Activated CD8-positive, alpha-beta memory T cell treated with anti-CD3 and anti-CD28 coated beads, Interleukin-2, amount 50 U/mL, for 48 hours (primary cell): ENCODE measurements at places on chromosomes 4 and X.

DNA sequence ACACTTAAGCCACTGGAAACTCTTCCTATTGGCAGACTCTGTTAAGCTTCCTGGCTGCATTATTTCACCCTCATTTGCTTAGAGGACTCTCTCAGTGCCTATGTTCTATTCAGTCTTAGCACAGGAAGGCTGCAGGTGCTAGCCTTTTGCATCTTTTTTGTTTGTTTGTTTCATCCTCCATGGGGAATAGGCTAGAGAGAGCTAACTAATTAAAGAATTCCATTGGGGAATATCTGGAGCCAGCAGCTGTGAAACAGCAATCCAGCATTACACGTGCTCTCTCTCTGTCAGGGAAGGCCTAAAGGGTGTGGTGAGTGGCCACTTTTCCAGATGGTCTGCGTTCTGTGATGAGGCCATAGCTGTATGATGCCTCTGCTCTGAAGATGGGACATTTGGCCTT, 633.6 kb downstream of the SPRY1 start:
- DNase-seq, result no peak

DNA sequence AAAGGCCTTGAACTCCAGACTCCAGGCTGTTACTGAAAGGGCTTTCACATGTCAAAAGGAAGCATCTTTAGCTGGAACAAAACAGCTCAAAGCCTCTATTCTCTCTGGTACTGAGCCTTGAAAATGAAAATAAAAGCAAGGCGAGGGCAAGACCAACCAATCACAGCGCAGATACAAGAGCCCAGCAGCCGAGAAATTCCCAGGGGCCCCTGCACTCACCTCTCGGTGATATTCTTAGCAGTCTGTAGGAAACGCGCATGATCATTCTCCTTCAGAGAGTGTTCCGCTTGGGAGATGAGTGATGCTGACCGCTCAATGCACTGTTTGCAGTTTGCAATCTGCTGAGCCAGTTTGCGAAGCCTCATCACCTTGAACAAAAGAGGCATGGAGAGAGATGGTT, 138.1 kb downstream of the MID1 start:
- no peak for DNase-seq

- DNase-seq, result no peak
Measured at GRCh38 chr4:137804906-137805495, 272.7 kb upstream of the PCDH18 start.

DNA sequence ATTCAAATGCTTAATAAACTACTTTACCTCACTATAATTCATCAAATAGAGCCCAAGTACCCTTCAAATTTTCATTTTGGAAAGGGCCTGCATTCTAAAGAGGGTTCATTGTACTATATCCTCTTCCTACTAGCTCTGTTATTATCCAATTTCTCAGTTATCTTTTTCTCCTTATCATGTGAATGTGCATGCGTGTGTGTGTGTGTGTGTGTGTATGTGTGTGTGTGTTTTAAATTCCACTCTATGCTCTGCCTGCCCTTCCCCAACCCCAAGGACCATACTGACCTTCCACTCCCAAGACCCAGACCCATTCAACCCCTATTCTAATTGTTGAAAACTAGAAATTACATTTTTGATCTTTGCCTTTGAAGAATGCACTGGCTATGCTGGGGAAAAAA, 33.3 kb downstream of the CASK start:
- no peak for DNase-seq

GRCh38 chr4:83010111-83010521, 507 bp downstream of the LIN54 start:
- no peak for DNase-seq

DNA sequence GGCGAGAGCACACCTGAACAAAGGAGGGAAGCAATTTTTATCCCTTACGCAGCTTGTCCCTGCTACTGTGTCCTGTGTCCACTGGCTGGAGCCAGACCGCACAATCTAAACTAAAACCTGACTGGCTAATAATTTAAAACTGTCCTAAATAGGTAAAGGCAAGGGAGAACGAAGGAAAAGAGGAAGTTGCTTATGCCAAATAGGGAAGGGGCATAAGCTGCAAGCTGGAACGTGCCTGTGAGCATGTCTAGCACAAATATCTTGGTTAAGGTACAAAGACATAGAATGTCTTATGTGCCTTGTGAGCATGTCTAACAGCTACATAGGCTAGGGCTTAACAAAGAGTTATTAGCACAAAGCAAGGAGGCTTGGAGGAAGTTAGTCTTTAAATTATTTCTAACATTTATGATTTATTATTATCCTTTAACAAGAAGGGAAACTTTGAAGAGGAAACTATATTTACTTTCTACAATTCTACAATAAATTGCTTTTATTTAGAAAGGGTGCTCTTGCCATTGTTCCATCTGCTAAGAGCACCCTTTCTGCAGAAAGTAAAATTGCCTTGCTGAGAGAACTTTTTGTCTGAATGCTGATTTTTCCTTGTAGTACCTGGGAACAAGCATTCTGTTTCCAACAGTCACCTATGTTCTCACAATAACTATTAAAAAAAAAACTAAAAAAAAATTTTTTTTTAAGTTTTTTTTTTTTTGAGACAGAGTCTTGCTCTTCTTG, 80.6 kb upstream of the CBR4 start:
- DNase-seq, result no peak

DNA sequence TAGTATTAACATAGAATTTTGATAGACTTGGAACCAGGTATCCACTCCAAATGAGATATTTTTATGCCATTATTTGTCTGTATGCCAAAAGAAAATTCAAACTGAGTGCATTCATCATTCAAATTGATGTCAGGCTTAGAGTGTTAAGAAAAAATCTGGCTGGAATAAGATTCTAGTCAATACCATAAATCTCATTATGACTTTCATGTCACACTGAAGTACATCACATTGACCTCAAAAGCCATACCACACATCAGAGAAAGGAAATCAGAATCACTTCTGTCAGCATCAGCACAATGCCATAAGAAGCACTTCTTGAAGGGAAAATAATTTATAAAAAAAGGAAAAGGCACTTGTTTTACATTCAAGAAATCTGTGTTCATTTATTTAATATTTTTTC, 119.0 kb upstream of the BMP3 start:
- no peak for DNase-seq

- no peak for DNase-seq
Measured at GRCh38 chrX:133935076-133935475, 50.3 kb downstream of the GPC3 start.

DNA sequence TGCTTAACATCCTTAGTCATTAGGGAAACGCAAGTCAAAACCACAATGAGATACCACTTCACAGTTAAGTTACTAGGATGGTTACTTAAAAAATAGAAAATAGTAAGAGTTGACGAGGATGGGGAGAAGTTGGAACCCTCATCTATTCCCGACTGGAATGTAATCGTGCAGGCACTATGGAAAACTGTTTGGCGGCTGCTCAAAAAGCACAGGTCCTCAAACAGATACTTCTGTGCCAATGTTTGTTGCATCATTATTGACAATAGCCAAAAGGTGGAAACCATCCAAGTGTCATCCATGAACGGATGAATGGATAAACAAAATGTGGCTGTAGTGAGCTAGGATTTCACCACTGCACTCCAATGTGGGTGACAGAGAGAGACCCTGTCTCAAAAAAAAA, 11.7 kb downstream of the CTAG1B start:
- DNase-seq, result no peak

DNA sequence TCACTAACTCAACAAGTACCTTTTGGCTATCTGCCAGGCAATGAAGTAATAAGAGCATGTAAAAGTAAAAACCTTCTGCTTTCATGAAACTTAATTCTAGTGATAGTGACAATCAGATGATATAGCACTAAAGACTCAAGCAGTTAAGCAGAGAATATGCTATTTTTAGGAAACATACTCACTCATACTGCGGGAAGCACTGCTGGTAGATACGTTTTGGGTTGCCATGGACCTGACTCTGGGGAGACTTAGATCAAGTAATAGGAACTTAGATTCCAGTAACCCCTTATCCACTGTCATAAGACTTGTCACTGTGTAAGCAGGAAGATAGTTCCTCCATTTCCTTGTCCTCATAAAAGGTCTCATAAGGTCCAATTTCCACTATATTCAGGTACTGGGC, 386.3 kb downstream of the DMD start:
- DNase-seq, result no peak
